Putamen (tissue), 1 donor: ENCODE measurements at places on chromosomes 5 and 9.

- DNase-seq, result no peak
These were observed 56.2 kb downstream of the ARHGEF28 start for GRCh38 chr5:73682176-73682575.

DNA sequence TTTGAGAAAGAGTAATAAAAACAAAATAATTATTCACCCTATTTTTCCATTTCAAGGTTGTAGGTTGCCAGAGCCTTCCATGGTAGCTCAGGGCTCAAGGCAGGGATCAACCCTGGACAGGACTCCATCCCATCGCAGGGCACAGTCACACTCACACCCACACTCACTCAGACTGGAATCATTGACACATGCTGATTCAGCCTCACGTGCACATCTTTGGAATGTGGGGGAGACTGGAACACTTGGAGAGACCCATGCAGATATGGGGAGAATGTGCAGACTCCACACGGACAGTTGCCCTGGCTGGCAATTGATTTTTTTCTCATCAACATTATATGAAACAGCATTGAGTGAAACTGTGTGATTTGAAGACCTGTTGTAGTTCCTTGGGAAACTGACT, 234.1 kb downstream of the ADGRV1 start:
- DNase-seq, result no peak

GRCh38 chr5:51225789-51226742, 157.2 kb upstream of the ISL1 start:
- DNase-seq, result no peak

DNA sequence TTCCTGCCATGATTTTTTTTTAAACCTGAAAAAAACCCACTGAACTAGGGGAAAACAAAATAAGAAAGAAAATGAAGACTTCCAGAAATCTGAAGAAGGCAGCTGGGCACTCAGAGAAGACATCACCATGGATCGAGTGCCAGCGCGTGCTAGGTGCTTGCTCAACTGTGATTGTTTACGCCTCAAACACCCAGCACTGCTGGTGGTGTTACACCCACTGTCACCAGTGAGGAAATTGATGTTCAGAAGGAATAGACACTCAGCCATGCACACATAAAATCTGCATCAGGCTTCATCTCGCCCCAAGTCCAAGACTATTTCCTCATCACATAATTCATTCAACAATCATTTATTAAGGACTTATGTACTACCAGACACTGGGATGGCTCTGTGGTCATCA, 82.1 kb downstream of the HRH2 start:
- no peak for DNase-seq

DNA sequence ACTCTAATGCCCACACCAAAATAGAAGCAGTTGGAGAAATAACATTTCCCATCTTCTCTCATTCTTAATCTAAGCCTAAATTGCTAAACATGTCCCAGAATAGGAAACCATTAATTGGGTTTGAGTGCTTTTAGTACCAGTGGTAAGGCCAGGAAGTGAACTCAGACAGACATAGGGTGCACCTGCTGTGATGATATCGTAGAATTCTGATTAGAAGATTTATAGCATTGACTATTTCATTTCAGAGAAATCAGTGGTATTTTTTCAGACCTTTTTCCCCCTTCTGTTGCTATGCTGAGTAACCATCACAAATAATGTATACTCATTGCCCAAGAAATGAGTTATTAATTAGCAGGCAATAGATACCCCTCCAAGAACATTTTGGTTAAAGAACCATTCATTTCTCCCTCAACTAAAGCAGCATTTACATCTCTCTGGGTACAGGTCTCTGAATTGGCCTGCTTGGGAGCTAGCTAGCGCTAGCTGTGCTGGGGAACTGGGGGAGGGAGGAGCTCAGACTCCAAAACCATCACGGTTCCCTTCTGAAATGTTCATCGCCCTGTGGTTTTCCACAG, 7.3 kb downstream of the GLRX start:
- DNase-seq, result no peak

DNA sequence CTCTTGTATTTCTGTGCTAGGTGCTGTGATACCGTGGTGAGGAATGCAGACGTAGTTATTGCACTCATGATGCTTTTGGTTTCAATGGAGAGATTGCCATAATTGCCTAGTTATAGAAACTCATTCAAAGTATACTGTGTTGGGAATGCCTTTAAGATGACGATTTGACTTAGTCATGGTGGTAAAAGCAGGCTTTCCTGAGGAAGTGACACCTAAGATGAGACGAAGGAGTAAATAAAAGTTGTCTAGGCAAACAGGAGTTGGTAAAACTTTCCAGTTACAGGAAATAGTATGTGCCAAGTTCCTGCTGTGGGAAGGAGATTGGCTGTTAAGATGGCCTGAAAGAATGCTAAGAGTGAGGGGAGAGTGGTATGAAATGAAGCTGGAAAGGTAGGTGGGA, 48.1 kb downstream of the FOCAD start:
- DNase-seq, result no peak
